Colonic mucosa (tissue), 4 donors: ENCODE measurements at places on chromosomes 12 and 14. TPM values are rescaled to one million over a fixed set of nuclear protein-coding genes. Genes with fewer than 3 reads are reported as not detected.

GRCh38 chr14:21846227-21846885 is 172.7 kb upstream of the OR4E1 start:
- peak; percentile 38 for DNase-seq
- no peaks in the 10 kb centered on the region for H3K4me1 ChIP-seq
- no peak overlapping the region for H3K27ac ChIP-seq
- no peaks in the 10 kb centered on the region for H3K27me3 ChIP-seq
- no peaks in the 10 kb centered on the region for H3K36me3 ChIP-seq

DNA sequence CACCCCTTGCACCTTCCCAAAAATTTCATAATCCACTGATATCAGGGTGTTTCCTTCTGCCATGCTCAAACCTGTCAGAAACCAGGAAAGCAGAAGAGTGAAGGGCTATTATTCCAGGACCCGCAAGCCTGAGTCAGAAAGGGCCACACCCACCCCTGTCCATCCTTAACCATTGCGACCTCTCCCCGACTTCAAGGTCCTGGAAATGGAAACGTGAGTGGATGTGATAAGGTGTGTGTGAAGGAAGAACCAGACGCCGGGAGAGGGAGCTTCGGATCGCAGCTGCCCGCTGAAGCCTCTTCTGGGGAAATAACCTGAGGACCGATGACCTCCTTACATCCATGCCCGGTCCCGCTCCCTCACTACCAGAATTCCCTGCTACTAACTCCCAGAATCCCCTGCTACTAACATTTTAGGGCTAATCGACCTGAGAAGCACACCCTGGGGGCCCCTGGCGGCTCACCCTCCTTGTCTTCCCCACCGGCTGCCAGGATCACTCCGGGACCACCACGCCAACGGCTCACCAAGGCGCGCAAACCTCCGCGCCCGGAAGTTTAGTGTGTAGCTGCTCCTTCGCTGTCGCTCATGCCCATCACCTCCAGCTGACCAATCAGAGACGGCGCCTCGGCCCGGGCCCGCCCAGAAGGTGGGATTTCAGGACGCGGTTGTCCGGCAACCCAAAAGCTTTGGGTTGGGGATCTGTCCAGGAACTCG is at the start of gene ACYP1:
TSS of gene ACYP1 (minus strand) at position 534 of the 714 bp plus-strand sequence. CDS start at position 63, 471 bp downstream.
- H3K4me1 ChIP-seq, result no peaks in the 10 kb centered on the region
- no peaks in the 10 kb centered on the region for H3K27me3 ChIP-seq
- H3K4me3 ChIP-seq, result peak within 1 kb of the TSS; percentile 86
- DNase-seq, result peak; percentile 97
- peak within 1 kb of the TSS; percentile 42 for H3K27ac ChIP-seq

GRCh38 chr12:4036671-4037271 is 163.6 kb upstream of the PARP11 start:
- H3K27ac ChIP-seq, result no peak overlapping the region
- H3K36me3 ChIP-seq, result no peaks in the 10 kb centered on the region
- DNase-seq, result no peak
- peaks cover 7% of the 10 kb centered on the region for H3K4me1 ChIP-seq
- no peaks in the 10 kb centered on the region for H3K27me3 ChIP-seq

DNA sequence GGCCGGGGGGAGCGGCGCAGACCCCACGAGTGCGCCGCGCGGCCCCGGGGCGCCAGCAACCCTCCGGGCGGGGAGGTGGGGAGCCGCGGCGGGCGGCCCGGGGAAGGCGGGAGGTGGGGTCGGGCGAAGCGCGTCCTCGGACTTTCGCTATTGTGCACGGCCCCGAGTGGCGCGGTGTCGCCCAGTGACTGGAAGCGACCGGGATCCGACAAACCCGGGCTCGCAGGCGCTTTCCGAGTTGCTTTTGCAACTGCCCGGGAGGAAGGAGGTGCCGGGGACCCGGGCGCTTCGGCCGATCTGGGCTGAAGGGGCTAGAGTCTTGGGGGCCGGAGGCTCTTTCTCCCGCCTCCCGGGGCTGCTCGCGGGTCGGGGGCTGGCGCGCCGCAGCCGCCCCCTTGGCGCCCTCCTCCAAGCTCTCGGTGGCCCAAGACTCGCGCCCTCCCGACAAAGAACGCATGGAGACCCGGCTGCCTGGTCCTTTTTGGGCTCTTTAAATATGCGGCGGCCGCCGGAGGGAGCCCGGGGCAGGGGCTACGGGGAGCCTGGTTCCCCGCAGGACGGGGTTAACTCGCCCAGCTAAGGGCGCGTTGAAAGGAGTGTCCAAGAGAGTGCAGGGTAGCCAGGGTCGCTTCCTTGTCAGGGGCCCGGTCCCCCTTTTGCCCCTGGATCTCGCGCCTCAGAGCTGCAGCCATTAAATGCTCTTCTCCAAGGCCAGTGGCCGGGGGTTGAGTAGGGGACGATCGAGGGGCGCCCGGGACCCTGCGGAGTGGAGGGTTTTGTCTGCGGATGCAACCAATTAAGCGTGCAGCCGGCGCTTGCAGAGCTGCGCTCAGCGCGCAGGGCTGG is 1.4 kb downstream of the HMGA2 start:
- H3K4me1 ChIP-seq, result no peaks in the 10 kb centered on the region
- peak; percentile 40 for DNase-seq
- peak overlapping the region; percentile 70 for H3K4me3 ChIP-seq
- H3K27me3 ChIP-seq, result peaks cover 4% of the 10 kb centered on the region
- H3K36me3 ChIP-seq, result no peaks in the 10 kb centered on the region

- no peaks in the 10 kb centered on the region for H3K27me3 ChIP-seq
- no peaks in the 10 kb centered on the region for H3K36me3 ChIP-seq
Measured at GRCh38 chr12:122999986-123000420, 19.5 kb downstream of the ARL6IP4 start.

DNA sequence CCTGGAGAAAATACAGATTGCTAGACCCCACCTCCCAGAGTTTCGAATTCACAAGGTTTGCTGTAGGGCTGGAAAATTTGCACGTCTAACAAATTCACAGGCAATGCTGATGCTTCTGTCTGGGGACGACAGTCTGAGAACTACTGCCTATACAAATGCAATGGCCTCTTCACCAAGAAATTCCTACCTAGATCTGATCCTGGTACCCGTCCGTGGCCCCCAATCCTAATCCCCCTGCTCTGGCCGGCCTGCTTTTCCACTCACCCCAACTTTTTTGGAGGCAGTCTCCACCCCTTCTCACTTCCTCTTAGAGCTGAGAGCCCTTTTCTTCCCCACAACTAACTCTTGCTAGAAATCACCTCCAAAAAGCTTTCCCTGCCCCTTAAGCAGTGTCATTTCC is 3.1 kb upstream of the SSH1 start:
- DNase-seq, result no peak
- H3K4me1 ChIP-seq, result peaks cover 6% of the 10 kb centered on the region
- H3K27ac ChIP-seq, result no peak overlapping the region
- H3K4me3 ChIP-seq, result no peak overlapping the region
- no peaks in the 10 kb centered on the region for H3K36me3 ChIP-seq

DNA sequence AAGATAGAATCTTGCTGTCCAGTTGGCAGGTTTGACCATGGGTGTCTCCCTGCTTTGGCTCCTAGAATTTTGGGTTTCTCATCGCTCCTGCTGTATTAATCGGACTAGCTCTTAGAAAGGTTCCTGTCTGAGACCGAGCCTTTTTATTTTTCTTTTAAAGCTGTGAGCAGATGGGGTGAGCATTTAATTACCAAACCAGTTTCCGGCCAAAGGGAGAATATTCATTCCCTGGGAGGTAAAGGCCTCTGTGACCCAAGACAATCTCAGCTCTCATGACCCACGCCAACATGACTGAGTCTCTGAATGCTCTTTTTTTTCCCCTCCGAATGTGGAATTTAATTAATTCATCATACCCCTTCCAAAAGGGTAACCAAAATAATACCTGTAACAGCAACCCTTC is 464.7 kb upstream of the TMEM132C start:
- H3K27ac ChIP-seq, result no peak overlapping the region
- no peaks in the 10 kb centered on the region for H3K27me3 ChIP-seq
- H3K4me1 ChIP-seq, result no peaks in the 10 kb centered on the region

GRCh38 chr14:100138082-100138787 is 21.2 kb downstream of the DEGS2 start:
- H3K27me3 ChIP-seq, result no peaks in the 10 kb centered on the region
- no peaks in the 10 kb centered on the region for H3K36me3 ChIP-seq
- no peak overlapping the region for H3K4me3 ChIP-seq
- no peak overlapping the region for H3K27ac ChIP-seq
- peaks cover 21% of the 10 kb centered on the region for H3K4me1 ChIP-seq
- no peak for DNase-seq

- H3K36me3 ChIP-seq, result no peaks in the 10 kb centered on the region
- no peaks in the 10 kb centered on the region for H3K27me3 ChIP-seq
- no peak overlapping the region for H3K27ac ChIP-seq
- no peak for DNase-seq
- H3K4me3 ChIP-seq, result no peak overlapping the region
- no peaks in the 10 kb centered on the region for H3K4me1 ChIP-seq
Measured at GRCh38 chr12:59389968-59390576, 205.8 kb upstream of the SLC16A7 start.

GRCh38 chr12:105522166-105522825 is 191.8 kb downstream of the C12orf75 start:
- H3K4me3 ChIP-seq, result no peak overlapping the region
- no peaks in the 10 kb centered on the region for H3K4me1 ChIP-seq
- no peaks in the 10 kb centered on the region for H3K36me3 ChIP-seq
- H3K27me3 ChIP-seq, result no peaks in the 10 kb centered on the region
- no peak overlapping the region for H3K27ac ChIP-seq

- H3K27me3 ChIP-seq, result no peaks in the 10 kb centered on the region
- no peaks in the 10 kb centered on the region for H3K4me1 ChIP-seq
- no peak for DNase-seq
- H3K4me3 ChIP-seq, result no peak overlapping the region
- no peaks in the 10 kb centered on the region for H3K36me3 ChIP-seq
Measured at GRCh38 chr12:8849876-8850275, 27.5 kb downstream of the A2ML1 start.

DNA sequence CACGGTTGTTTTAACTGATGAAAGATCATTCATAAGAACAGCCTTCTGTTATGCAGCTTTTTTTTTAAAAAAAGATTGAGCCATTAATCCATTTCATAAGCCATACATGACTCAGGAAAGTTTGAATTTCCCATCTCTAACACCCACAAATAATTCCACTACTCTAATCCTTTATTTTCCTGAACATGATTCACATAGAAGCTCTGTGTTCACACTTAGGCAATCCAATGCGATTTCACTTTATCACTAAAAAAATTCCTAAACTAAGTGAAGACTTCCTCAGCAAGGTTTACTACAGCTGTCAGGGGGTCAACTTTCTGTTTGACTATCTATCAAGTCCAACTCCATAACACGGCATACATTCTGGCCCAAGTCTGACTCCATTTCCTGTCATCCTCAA is 25.9 kb downstream of the PKP2 start:
- no peak overlapping the region for H3K27ac ChIP-seq
- no peak overlapping the region for H3K4me3 ChIP-seq
- H3K4me1 ChIP-seq, result no peaks in the 10 kb centered on the region
- no peak for DNase-seq
- H3K36me3 ChIP-seq, result no peaks in the 10 kb centered on the region

DNA sequence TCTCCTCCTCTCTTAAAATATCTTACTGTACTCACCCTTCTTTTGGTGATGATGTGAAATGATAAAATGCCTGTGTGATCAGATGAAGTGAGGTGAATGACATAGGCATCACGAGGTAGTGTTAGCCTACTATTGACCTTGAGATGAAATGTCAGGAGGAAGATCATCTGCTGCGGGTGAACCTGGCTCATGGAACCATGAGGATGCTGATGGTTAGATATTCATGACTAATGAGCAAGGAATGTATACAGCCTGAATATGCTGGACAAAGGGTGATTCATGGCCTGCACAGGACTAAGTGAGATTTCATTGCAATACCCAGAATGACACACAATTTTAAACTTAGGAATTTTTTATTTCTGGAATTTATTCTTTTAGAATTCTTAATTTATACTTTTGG is 89.6 kb downstream of the DAAM1 start:
- H3K36me3 ChIP-seq, result no peaks in the 10 kb centered on the region
- H3K4me1 ChIP-seq, result peaks cover 6% of the 10 kb centered on the region
- DNase-seq, result no peak
- H3K27me3 ChIP-seq, result no peaks in the 10 kb centered on the region
- no peak overlapping the region for H3K4me3 ChIP-seq
- no peak overlapping the region for H3K27ac ChIP-seq

DNA sequence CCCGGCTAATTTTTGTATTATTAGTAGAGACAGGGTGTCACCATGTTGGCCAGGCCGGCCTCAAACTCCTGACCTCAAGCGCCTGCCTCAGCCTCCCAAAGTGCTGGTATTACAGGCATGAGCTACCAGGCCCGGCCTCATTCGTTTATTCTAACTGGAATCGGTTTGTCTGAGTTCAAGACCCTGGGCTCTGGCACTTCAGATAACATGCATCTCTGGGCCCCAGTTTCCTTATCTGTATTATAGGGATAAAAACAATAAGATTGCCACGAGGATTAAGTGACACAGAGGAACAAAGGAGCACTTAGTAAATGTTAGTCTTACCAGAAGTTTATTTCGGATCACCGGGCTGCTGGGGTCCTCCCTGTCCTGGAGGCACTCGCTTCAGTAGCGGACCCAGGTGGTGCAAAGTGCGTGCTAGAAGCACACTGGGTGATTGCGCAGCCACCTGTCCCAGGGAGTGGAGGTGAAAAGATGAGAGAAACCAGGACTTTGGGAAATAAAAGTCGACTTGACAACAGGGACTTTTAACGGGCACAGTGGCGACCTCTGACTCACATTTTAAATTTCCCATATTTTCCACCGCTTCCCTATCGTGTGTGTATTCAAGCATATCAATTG is 37.5 kb downstream of the ACACB start:
- peaks cover 5% of the 10 kb centered on the region for H3K4me1 ChIP-seq
- peak overlapping the region; percentile 48 for H3K27ac ChIP-seq
- peak; percentile 29 for DNase-seq
- H3K4me3 ChIP-seq, result peak overlapping the region; percentile 39
- H3K36me3 ChIP-seq, result no peaks in the 10 kb centered on the region
- H3K27me3 ChIP-seq, result no peaks in the 10 kb centered on the region

DNA sequence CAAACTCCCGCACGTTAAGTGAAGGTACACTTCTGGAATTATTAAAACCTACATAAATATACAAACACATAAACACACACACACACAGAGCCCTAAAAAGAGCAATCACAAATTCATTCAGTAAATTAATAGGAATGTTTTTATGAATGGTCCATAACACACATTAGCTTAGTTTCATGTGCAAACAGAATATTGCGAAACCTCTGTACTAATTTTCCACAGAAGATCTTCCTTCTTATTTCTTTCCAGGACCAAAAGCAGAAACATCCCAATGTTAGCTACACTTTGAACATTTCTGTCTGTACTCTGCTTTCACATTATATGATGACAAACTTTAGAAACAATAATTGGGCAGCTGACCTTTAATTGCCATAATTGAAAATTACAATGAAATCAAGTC is 101.6 kb downstream of the SOX5 start:
- no peak overlapping the region for H3K4me3 ChIP-seq
- no peaks in the 10 kb centered on the region for H3K36me3 ChIP-seq
- no peaks in the 10 kb centered on the region for H3K27me3 ChIP-seq
- no peak for DNase-seq

- no peak overlapping the region for H3K27ac ChIP-seq
- no peaks in the 10 kb centered on the region for H3K4me1 ChIP-seq
- H3K36me3 ChIP-seq, result no peaks in the 10 kb centered on the region
- no peaks in the 10 kb centered on the region for H3K27me3 ChIP-seq
- H3K4me3 ChIP-seq, result no peak overlapping the region
Measured at GRCh38 chr12:89968151-89968700, 259.6 kb upstream of the ATP2B1 start.

GRCh38 chr14:73472185-73473114 is 14.1 kb upstream of the NUMB start:
- H3K4me3 ChIP-seq, result no peak overlapping the region
- H3K27me3 ChIP-seq, result no peaks in the 10 kb centered on the region
- no peaks in the 10 kb centered on the region for H3K4me1 ChIP-seq
- no peaks in the 10 kb centered on the region for H3K36me3 ChIP-seq
- H3K27ac ChIP-seq, result no peak overlapping the region

The NAB2 gene
- total RNA-seq, result 7.0 TPM

The SIX1 gene
- not detected for total RNA-seq

The NGB gene
- total RNA-seq, result not detected

The KRT6C gene
- total RNA-seq, result not detected

The TMX1 gene
- 40.1 TPM for total RNA-seq

The TBPL2 gene
- total RNA-seq, result not detected

The PROX2 gene
- not detected for total RNA-seq
